Stimulated activated CD4-positive, alpha-beta T cell treated with anti-CD3 and anti-CD28 coated beads, Interleukin-15, amount 100 ng/mL, for 1 hour (primary cell): ENCODE measurements at places on chromosomes 3 and 15.

DNA sequence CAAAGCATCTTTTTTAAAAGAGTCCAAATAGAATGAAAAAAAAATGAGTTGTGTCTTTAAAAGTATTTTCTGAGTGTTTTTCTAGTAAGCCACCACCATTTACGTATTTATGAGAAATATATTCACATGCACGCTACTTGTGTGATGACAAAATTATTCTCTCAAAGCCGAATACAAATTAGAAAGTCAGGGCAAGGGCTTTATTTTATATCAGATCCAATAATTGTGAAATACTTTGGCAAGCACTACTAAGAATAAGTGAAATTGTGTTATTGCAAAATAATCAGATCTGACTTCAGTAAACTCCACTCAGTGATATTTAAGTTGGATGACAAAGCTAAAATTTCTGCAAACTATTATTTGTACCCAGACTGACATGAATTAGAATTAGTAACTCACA lies 589.3 kb upstream of the KCNMB2 start:
- DNase-seq, result no peak

GRCh38 chr3:13673207-13673606 lies 124.3 kb downstream of the FBLN2 start:
- no peak for DNase-seq

DNA sequence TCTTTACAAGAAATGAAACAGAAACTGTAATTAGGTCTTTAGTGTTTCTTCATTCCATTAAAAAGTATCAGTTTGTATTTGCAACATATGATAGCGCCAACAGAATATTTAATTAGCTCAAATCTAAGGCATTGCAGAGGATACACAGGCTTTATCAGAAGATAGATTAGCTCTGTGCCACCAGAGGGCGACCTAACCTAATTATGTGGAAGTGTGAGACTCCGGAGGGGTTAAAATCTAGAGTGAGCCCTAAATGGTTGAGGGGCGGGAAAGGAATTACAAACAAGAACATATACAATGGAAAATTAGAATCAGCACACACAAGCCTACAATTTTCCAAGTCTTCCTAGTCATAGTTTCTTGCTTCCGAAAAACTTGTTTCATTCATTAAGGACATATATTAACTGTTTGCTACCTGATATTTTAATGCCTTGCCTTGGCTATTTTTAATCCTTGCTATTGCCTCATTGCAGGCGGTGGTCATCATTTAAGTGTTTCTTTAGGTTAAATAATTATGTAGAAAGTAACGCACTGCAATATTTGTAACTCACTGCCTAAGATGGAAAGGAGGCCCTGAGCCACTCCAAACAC lies 18.0 kb upstream of the RYR3 start:
- DNase-seq, result no peak

DNA sequence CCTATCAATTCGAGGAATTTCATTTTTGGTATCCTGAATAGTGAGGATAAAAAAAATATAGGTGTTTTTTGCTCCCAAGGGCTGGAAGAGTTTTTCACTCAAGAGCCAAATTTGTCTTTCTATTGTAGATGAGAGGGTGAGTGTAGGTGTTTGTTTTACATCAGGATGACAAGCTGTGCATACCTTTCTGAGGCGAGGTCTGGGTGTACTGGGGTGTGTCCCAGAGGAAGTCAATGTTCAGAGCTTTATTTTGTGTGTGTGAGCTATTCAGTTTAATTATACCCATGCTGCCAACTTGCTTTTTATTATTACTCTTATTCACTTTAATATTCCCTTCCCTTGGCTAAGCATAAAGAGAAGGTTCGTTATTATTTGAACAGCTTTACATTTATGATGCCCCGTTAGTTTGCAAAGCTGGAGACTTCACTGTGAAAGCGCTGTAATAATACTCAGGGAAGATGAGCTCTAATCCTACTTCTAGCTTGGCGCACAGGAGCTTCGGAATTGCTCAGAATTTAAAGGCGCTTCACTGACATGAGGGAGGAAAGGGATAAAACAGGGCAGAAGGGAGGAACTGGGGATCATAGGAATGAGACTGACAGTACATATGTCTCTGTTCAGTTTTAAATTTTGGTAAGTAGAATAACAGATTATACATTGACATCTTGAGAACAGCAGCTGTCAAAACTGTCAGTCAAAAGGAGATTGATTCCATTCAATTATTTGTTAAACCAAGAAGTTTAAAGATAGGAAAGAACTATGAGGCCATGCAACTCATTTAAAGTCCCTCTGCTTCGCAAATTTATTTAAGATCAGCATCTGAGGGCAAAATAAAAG lies 117.7 kb upstream of the TP63 start:
- DNase-seq, result no peak

DNA sequence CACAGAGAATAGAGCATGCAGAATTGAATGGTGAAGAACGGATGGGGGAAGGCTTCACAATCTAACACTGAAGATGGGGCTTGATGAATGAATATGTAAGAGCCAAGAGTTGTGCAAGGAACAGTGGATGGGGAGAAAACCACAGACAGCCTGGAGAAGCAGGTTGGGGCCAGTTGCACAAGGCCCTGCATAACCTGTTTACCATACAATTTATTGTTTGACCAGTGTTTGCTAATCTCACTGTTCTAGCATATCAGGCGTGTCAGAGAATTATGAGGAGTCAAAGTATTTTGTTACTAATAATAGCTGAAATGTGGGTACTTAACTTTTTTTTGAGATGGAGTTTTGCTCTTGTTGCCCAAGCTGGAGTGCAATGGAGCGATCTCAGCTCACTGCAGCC lies 36.4 kb downstream of the LINS1 start:
- DNase-seq, result no peak
